ENCODE measurements at places on chromosomes 12 and 14.

DNA sequence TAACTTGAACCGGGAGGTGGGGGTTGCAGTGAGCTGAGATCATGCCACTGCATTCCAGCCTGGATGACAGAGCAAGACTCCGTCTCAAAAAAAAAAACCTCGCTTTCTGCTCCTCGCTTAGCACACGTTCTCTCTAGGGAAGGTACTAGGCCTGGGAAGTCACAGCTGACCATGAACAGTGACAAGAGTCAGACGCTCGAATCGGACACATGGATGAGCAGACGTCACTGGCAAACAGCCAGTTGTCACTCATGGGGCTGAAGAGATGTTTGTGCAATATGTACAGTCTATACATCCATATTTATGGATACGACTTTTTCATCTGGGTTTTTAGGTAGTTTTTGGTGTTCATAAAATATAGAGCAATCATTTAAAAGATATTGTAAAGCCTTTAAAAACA, 19.4 kb downstream of the TCHP start:
- DNase-seq = no peak

DNA sequence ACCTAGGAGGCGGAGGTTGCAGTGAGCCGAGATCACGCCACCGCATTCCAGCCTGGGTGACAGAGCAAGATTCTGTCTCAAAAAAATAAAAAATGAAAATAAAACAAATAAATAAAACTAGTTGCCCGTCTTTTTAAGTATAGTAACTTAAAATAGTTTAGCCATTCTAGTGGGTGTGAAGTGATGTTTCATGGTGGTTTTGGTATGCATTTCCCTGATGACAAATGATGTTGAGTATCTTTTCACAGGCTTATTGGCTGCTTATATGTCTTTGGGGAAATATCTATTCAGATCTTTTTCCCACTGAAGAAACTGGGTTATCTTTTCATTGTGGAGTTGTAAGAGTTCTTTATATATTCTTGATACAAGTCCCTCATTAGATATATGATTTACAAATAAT, 102.4 kb upstream of the METAP2 start:
- no peak for DNase-seq

DNA sequence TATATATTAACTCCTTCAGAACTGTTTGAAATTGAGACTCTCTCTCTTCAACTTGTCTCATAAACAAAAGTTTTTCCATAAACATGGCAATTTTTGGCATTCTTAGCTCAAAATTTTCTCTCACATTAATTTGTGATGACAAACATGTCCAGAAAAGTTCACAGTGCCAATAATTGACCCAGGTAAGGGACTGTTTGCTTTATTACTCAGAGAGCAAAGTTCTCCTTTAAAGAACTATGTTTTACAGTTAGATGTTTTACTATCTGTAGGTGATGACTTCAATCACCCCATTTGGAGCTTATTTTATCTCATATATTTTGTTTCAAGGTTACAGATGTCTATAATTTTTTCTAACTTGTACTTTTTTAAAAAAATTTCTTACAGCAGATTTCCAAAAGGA, 855.6 kb downstream of the SLC16A7 start:
- DNase-seq = no peak

DNA sequence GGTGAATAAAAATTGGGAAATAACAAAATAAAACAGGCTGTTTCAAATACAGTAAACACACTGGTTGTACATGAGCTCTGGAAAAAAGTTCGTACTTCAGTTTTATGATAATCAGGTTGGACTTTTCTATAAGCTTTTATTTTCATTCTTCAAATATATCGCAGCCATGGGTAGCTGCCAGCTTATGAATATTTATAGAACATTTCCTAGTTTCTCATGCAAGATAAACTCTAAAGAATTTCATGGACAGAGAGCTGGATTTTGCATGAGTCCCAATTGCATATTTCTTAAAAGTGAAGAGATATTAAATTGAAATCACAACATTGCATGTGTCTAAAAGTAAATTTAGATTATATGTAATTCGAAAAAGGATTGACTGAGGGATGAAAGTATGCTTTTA, 827.6 kb downstream of the SLC6A15 start:
- no peak for DNase-seq

Data from GM13977 (cell line).